CD4-positive, alpha-beta T cell treated with Interleukin-17A for 1 hour (primary cell): ENCODE measurements at places on chromosomes 13 and 19.

GRCh38 chr19:4581666-4582553, 22.4 kb upstream of the SEMA6B start:
- DNase-seq = no peak

- no peak for DNase-seq
Observed at GRCh38 chr13:74966275-74966674, 515.7 kb downstream of the TBC1D4 start.

- no peak for DNase-seq
Observed at GRCh38 chr13:106989876-106990275, 421.9 kb upstream of the ARGLU1 start.

- no peak for DNase-seq
Observed at GRCh38 chr13:44693156-44693764, 117.1 kb upstream of the TSC22D1 start.

- DNase-seq = no peak
Observed at GRCh38 chr13:103218253-103218652, 152.0 kb upstream of the SLC10A2 start.

DNA sequence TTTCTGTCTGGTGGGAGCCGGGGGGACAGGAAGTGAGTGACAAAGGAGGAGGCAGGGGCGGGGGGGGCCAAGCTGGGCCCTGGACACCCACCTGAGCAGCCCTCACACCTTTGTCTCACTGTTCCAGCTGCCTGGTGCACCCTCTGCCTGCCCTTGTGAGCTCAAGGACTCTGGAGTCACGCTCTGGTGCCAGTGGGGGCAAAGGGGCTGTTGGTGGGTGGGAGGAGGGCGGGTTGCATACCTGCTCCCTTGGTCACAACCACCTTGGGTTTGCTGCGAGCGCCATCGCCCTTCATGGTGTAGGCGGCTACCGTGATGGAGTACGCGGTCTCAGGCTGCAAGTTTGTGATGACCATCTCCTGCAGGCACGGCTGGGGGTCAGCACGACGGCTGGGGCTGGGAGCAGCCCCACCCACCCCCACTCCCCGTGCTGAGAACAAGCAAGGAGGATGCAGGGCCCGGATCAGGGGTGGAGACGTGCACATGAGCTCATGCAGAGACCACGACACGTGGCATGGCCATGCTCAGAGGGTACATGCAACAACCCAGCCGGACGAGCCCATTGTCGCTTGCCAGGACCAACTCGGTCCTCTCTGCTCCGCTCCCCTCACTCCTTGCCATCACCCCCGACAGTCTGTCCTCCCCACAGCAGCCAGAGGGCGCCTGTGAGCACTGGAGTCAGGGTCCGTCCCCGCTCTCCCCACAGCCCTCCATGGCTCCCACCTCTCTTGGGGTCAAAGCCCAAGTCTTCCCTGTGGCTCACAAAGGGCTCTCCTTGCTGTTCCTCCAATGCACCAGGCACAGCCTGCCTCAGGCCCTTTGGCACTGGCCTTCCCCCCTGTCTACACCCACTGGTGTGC, 114.9 kb downstream of the PTPRS start:
- no peak for DNase-seq

DNA sequence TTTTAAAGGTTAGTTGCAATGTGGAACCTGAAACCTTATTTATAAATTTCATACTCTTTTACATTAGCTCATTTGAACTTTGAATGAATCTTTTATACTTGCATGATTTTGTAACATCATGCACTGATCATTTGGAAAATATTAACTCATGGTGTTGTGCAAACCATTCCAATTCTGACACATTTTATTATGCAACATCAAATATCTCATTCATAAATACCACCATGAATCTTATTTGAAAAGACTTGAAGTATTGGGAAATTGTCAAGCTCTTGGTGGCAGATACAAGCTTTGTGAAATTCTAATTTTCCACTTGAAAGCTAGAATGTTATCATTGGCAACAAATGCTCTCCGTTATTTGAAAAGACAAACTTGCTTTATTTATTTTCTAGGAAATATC, 379.9 kb upstream of the PCDH20 start:
- no peak for DNase-seq

DNA sequence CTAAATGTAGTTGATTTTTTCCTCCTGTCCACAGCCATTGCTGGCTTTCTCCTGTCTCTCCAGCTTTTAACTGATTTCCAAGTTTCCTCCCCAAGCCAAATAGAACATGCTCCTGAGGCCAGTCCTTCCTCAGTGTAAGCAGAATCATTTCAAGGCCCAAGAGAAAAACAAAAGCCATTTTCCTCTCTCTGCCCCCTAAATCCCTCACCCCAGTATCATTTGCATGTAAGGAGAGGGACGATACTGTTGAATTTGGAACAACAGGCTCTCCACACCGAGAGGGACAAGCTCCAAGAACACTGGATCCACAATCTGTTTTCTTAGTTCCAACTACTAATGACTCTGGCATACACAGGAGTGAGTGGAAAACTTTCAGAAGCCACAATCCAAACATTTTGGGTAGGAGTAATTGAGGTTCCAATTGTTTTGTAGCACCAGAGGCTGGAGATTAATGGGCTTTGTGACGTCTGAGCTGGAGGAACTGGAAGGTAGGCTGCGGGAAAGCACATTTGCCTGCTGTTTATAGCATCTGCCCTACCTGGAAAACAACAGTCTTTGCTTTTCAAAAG, 156.8 kb downstream of the FLT1 start:
- DNase-seq = no peak

DNA sequence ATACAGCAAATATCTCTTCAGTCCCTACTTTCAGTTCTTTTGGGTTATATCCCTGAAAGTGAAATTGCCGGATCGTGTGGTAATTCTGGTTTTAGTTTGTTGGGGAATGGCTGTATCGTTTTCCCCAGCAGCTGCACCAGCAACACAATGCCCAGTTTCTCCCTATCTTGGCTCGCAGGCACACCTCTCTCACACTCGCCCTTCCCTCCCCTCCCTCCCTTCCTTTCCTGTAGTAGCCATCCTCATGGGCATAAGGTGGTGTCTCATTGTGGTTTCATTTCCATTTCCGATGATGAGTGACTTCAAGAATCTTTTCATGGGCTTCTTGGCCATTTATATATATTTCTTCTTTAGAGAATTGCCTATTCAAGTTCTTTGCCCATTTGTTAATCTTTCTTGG, 8.6 kb upstream of the GPR18 start:
- DNase-seq = no peak

DNA sequence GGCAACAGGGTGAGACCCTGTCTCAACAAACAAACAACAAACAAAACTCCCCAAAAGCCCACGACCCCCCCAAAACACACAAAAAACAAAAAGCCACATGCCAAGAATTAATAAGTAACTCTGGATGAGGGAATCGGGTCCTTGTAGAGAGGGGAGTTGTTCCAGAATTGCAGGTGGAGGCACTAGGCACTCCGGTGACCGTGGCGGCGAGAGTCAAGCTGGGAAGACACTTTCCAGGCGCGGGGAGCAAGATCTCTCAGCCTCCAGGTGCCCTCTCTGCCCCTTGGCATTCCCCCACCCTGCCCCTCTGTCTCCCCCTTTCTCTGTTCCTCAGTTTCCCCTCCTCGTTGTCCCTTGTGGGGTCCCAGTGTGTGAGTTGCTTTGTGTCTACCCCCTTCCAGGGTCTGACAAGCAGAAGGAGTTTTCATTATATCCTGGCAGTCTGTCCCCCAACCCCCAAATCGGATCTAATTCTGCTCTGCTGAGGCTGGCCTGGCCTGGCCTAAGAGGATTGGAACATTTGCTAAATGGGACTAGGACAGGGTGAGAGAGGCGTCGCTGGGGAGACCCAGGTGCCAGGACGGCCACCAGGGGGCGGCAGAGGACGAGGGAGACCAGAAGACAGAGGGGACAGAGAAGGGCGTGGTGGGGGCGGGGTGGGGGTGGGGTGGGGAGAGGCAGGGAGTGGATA, 8.3 kb upstream of the CRX start:
- DNase-seq = peak; percentile 65

DNA sequence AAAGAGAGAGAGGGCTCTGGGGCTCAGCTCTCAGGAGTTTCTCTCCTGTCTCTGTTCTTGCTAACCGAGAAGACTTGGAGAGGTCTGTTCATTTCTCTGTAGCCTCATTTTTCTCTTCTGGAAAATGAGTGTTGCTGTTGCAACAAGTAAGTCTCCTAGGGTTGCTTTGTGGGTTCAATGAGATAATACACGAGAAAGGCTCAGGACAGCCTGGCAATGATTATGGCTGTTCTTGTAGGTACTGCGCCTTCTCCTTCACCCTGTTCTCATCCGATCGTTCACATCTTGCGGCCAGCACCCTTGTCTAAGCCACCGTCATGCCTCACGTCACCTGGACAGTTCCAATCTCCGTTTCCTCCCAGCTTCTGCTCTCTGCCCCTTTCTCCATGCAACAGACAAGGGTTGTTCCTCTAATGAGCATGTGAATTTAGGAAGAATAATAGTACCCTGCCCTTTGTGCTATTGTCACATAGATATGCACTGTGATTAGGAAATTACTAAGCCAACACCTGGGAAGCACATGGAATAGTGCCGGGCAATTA, 4.2 kb downstream of the C5AR1 start:
- no peak for DNase-seq

GRCh38 chr19:3398114-3398899, 31.9 kb downstream of the NFIC start:
- no peak for DNase-seq

- no peak for DNase-seq
Observed at GRCh38 chr19:51686171-51686570, 7.0 kb upstream of the SPACA6 start.

DNA sequence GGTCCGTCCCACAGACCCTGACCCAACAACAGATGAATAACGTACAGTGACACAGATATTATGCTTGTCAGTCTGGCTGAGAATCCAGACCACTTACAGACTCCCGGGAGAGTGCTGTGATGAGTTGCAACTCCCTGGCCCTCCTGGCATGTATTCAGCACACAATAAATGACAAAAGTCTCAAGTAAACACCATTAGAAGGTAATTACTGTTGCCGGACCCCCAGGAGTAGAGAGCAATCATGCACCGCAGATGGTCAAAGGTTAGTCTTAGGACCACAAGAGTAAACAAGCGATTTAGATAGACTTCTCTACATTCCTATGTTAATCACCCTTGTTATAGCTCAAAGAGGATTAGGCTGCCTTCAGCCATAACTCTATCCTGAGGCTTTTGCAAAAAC, 726.4 kb upstream of the GPC6 start:
- DNase-seq = no peak

- DNase-seq = peak; percentile 81
Observed at GRCh38 chr19:19627621-19628500, at the start of gene LPAR2. Gene LPAR2 (minus strand): TSS chr19:19628220. CDS start chr19:19627275, 945 bp downstream.

- DNase-seq = no peak
Observed at GRCh38 chr13:27168906-27169657, 2.5 kb downstream of the USP12 start.

DNA sequence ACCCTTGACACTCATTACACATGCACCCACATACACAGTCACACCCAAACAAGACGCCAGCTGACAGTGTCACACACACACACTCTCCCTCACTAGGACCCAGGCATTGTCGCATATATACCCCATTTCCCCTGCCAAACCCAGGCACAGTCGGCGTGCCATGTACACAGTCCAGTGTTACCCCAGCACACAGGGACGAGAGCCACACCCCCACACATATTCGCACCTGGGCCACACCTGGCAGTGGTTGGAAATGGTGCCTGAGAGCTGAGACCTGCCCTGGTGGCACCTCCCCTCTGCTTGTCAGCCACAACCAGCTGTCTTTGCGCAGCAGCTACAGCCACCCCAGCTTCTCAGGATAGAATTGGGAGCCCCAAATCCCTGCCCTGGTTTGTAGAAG, 9.0 kb downstream of the NFIX start:
- no peak for DNase-seq

GRCh38 chr19:45097776-45098520, 5.0 kb downstream of the PPP1R37 start:
- no peak for DNase-seq

GRCh38 chr19:30314056-30314804, 58.0 kb upstream of the ZNF536 start:
- no peak for DNase-seq

DNA sequence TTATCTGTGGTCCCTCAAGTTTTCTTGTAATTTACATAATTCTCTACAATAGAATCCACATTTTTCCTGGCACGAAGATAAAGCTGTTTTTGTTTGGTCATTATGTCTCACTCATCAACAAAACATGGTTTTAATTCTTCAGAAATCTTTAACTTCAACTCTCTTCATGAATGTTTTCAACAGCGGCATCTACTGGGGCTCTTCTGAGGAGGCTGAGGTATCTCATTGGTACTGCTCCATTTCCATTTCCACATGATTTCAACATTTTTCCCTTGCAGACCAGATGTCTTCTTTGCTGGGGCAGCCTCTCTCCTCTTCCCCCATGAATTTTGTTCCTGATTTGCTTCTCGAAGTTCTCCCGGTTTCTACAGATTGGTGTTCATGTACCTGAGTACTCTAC, 5.8 kb upstream of the KBTBD7 start:
- DNase-seq = no peak

- no peak for DNase-seq
Observed at GRCh38 chr19:17447704-17448130, 751 bp downstream of the TMEM221 start.

DNA sequence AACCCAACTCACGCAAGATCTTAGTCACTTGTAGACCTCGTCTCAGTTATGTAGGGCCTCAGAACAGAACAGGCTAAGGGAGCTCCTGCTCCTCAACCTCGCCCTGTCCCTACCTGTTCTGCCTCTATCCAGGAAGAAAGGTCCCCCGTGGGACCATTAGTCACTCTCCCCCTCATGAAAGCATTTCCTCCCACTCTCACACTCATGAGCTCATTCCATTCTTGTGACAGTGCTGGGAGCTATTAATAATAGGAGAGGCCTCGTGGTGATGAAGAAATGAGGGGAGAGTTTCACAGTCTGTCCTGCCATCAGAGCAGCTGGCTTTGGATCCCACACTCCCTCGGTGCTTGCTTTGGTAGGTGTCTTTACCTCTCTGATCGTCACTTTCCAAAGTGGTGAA, 10.2 kb downstream of the PPP2R1A start:
- DNase-seq = no peak

- DNase-seq = no peak
Observed at GRCh38 chr13:64234255-64234654, 2818.6 kb upstream of the PCDH20 start.

GRCh38 chr19:56310462-56310861, 4.2 kb downstream of the ZSCAN5A start:
- DNase-seq = no peak

GRCh38 chr13:72952529-72953141, 106.2 kb upstream of the KLF5 start:
- no peak for DNase-seq

DNA sequence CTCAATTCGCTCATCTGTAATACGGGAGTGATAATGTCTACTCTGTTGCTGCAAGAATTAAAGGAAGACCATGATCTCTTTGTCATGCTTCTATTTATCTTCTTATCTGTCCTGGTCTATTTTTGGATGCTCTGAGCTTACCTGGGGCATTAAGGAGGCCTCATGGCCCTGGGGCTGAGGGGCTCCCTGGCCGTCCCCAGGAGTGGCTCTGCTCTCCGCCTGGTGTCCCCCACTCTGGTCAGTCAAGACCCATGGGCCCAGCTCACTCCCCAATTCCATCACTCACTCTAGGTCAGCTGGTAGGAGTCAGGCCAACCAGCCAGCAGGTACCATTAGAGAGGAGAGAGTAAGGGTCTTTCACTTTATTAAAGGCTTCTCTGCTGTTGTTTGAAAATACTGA, 1.1 kb upstream of the CHST8 start:
- DNase-seq = no peak

- no peak for DNase-seq
Observed at GRCh38 chr13:47178090-47178950, 281.5 kb upstream of the HTR2A start.

GRCh38 chr13:81442904-81443303, 1102.0 kb upstream of the SPRY2 start:
- DNase-seq = no peak

- no peak for DNase-seq
Observed at GRCh38 chr13:91816263-91816807, 417.9 kb downstream of the GPC5 start.

- no peak for DNase-seq
Observed at GRCh38 chr13:75489502-75490263, 7.7 kb upstream of the TBC1D4 start.
